ENCODE measurements at places on chromosomes 11 and 22.

DNA sequence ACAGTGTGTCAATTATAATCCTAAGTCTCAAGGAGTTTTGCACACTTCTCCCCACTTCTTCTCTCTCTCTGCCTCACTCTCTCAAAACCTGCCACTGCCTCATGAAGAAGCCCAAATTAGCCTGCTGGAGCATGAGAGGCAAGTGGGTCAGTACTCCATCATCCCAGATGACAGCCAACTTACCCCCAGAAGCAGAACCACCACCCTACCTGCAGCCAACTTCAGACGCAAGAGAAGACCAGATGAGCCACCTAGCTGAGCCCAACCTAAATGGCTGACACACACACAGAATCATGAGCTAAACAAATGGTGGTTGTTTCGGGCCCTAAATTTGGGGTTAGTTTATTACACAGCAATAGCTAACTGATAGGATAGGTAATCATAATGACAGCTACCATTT is 61.2 kb downstream of the CD82 start:
- no peak for DNase-seq

GRCh38 chr11:63508009-63508408 is 2.1 kb downstream of the LGALS12 start:
- no peak for DNase-seq

- no peak for DNase-seq
These were observed 67.9 kb upstream of the FTH1 start for GRCh38 chr11:62035293-62035692.

GRCh38 chr11:101397979-101398378 is 185.8 kb downstream of the TRPC6 start:
- DNase-seq: no peak

- DNase-seq: no peak
These were observed 592 bp downstream of the RHOD start for GRCh38 chr11:67057205-67057672.

- DNase-seq: no peak
These were observed 19.8 kb downstream of the PRMT3 start for GRCh38 chr11:20407344-20407743.

DNA sequence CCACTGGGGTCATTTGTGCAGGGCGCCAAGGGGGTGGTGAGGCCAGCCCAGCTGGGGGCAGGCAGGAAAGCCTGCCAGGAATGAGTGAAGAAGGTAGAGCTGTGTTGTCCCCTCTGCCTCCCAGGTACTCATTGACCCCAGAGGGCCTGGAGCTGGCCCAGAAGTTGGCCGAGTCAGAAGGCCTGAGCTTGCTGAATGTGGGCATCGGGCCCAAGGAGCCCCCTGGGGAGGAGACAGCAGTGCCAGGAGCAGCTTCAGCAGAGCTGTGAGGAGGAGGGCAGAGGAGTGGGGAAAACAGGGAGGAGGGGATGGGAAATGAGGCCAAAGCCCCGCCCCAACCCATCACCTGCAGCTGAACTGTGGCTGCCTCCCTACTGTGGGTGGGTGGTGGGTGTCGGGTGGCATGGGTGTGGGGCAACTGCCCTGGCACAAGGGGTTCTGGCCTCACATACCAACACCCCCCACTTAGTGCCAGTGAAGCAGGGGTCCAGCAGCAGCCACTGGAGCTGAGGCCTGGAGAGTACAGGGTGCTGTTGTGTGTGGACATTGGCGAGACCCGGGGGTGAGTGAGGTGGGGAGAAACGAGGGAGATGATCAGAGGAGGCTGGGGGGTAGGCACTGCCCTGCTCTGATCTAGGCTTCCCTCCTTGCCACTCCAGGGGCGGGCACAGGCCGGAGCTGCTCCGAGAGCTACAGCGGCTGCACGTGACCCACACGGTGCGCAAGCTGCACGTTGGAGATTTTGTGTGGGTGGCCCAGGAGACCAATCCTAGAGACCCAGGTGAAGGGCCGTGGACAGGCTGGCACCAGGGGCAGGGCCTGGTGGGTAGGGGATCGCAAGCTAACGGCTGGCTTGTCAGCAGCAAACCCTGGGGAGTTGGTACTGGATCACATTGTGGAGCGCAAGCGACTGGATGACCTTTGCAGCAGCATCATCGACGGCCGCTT is 3.0 kb downstream of the MUS81 start:
- no peak for DNase-seq

DNA sequence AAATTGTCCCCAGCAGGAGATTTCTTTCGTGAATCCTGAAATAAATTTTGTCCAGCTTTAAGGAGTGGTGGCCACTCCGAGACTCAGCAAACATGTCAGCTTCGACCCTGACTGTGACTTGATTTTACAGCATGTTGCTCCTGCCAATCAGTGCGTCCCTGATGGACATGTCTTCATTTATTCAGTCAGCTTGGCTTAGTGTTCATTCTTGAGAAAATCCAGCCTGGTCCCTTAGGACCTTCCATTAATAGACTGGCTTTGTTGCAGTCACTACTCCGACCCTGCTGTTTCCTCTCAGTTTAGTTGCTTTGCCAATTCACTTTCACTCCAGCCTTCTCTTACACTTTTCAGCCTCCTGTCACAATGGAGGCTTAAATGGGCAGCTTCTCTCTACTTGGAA is 30.5 kb downstream of the TMPRSS5 start:
- no peak for DNase-seq

DNA sequence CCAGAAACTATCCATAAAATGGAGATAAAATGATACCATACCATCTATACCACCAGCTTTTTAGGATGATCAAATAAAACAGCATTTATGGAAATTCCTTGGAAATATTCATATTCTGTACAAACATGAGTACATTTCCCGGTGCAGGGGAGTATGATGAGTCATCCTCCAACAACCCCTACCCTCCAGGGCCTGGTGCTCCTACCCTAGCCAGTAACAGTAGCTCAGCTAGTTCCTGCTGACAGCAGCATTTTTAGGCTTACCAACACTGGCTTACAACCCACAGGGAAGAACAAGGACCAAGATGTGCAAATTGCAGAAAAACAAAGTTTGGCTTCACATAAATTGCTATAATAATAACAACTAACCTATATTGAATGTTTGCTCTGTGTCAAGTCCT is 406.2 kb upstream of the CADM1 start:
- no peak for DNase-seq

DNA sequence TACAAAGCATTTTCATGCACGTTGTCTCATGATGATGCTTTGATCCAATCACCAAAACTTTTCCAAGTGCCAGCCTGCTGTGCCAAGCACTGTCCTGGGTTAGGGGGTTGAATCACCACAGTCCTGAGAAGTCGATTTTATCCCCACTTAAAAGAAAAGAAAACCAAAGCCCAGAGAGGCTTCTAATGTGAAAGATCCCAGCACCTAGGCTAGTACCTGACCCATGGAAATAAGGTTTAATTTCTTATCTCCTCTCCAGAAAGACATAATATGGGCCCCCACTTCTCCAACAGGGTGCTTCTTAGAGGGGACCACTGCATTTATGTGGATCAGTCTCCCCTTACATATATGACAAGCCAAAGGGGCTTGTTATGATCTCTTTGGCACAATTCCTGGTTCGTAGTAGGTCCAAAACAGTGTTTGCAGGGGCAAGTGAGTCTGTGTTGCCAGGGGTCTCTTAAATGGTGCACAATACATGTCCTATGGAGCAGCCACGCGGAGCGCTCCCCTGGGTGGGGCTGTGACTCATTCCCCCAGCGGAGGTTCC is 1.9 kb upstream of the BCL9L start:
- no peak for DNase-seq

DNA sequence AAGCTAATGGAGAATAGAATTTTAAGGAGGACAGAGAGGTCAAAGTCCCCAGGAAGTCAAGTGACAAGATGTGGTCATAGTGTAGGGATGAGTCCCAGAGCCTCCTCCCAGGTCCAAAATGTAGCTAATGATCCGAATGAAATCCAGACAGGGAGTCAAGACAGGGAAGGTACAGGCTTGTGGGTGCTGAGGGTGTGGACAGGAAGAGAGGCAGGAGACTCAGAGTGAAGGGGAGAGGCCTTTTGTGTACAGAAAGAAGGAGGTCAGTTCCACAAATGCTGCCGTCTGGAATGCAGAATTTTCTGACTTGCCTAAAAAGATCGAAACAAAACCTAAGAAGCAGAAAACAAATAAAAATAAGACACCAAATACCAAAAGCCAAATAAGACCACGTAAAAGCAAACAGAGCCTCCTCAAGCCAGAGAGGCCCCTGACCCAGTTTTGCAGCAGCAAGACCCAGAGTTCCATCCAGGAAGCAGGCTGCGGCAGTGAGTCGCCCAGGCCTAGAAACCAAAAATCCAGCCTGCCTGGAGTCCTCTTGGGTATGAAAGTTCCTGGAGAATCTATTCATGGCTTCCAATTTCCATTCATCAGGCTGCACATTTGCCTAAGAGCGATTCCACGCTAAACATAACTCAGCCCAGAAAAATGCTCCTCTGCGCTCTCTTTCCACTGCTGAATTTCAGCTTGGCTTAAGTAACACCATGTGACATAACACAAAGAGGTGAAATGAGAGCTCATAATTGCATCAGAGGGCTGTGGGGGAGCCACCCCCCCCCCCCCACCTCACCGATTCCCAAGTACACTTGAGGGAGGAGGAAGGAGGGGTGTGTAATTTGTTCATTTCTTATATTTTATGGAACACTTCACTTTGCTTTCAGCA is 71.2 kb downstream of the KIRREL3 start:
- no peak for DNase-seq

DNA sequence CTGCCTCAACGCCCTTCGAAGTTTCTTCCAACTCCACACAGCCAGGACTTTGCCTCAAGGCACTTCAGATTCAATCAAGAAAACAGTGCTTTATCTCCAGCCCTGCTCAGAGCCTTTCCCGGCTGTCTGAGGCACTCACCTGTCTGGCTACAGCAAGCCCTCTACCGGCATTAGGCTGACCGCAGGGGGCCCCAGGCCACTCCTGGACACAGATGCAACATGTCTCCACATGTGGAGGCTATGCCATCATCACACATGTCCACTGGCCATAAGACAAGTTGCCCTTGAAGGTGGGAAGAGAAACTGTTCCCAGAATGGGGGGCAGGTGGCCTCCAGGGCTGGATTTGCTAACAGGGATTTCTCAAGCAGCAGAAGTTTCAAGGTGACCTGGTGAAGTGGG is 10.0 kb downstream of the SCUBE1 start:
- DNase-seq: no peak

DNA sequence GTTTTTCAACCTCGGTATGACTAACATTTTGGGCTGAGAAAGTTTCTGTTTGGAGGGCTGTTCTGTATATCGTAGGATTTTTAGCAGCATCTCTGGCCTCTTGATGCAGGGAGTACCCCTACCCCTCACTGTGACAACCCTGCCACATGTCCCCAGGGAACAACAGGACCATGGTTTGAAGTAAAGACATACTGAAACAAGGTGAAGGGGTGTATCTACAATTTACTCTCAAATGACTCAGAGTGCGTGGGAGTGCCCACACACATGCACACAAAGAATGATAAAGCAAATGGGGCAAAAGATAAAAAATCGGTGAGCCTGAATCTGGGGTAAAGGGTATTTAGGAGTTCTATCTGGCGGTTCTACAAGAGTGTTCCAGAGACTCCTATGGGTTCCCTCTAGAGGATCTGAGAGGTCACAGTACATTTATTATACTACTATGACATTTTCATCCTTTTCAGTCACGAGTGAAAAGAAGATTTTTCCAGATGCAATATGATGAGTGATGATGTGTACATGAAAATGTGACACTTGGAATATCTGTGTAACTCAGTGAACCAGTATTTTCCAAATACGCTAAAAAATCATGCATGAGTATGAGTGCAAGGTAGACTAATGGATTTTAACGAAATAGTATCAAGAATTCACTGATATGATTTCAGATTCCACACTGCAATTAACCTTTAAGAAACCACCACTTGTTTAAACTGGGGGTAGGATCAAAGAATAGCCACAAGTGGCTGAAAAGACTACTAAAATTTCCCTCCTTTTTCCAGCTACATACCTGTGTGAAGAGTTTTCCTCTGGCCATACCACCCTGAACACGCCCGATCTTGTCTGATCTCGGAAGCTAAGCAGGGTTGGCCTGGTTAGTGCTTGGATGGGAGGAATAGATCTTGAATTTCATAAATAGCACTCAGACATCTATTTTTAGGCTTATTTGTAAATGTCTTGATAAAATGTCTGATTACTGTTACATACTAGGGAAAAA is 56.3 kb upstream of the YPEL1 start:
- no peak for DNase-seq

- peak; percentile 31 for DNase-seq
These were observed 183.8 kb upstream of the NTM start for GRCh38 chr11:131186629-131187101.

- no peak for DNase-seq
These were observed 28.8 kb downstream of the PKNOX2 start for GRCh38 chr11:125193416-125193726.

GRCh38 chr22:41799486-41800347 is 762 bp upstream of the CCDC134 start:
- peak; percentile 53 for DNase-seq

DNA sequence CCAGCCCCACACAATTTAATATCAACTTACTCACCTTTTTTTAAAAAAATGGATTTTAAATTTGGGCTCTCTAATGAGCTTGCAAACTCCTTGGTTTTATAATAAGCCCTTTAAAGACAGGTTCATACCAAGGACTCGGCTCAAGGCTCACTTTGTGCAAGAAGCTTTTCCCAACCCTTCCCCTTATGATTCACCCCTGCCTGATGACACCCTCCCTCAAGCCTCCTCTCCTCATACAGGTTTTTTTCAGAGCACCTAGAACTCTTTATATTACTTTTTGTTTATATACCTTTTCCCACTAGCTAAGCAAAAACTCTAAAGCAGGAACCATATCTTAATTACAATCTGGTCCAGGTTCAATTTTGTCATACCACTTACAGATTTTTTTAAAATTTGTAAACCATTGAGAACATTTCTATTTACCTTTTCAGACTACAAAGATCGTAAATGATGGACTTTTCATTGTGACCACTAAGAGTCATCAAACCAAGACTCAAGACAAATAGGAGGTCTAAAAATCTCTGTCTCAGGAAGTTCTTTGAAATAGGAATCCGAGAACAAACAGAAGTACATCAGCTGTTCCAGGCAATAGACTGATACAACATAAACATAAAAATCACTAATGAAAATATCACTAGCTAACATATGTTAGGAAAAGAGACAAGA is 13.1 kb upstream of the EXPH5 start:
- DNase-seq: no peak

DNA sequence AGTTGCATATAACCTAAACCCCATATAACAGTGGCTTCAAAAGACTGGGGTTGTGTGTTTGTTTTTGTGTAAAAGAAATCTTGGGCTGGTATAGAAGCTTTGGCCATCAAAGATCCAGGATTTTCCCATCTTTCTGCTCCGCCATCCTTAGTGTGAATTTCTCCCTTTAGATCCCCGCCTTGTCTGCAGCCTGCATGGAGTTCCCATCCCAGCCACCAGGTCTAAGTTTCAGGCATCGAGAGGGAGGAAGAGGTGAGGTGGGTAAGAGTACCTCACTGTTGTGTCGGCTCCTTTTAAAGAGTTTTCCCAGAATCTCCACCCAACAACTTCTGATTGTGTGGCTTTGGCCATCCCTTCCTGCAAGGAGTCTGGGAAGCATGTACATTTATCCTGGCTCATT is 195.5 kb upstream of the SORL1-AS1 start:
- no peak for DNase-seq
